ENCODE measurements at places on chromosomes 3 and 15. TPM values are rescaled to one million over a fixed set of nuclear protein-coding genes. Genes with fewer than 3 reads are reported as not detected.

UNC13C gene
- 17.7 TPM for total RNA-seq

FSTL1 gene
- 1.7 TPM for total RNA-seq

B3GNT5 gene
- total RNA-seq: 1.3 TPM

STAC gene
- not detected for total RNA-seq

C2CD4A gene
- not detected for total RNA-seq

ADAMTS7 gene
- 0.28 TPM for total RNA-seq

B3GALNT1 gene
- not detected for total RNA-seq

POLG gene
- total RNA-seq: 66.2 TPM

GRCh38 chr3:5330152-5330810 is 142.8 kb downstream of the EDEM1 start:
- DNase-seq: no peak

GRCh38 chr15:67127965-67128364 is 62.6 kb downstream of the SMAD3 start:
- DNase-seq: no peak

DNA sequence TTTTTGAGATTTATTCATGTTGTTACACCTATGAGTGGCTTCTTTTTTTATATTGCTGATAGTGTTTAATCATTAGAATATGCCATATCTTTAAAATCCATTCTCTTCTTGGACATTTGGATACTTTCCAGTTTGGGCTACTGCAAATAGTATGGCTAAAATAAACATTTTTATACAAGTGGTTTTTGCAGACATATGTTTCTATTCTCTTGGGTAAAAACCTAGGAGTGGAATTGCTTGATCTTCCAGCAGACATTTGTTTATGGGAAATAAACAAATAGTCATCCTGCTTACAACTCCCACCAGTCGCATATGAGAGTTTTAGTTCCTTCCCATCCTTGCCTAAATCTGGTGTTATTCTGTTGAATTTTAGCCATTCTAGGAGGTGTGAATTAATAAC is 193.1 kb downstream of the ALCAM start:
- DNase-seq: no peak

- no peak for DNase-seq
Observed at GRCh38 chr3:80750637-80751036, 982.8 kb upstream of the ROBO1 start.

GRCh38 chr15:63012444-63012843 is 30.1 kb upstream of the TPM1 start:
- no peak for DNase-seq

GRCh38 chr15:75808563-75808962 is 34.7 kb upstream of the UBE2Q2 start:
- DNase-seq: no peak

DNA sequence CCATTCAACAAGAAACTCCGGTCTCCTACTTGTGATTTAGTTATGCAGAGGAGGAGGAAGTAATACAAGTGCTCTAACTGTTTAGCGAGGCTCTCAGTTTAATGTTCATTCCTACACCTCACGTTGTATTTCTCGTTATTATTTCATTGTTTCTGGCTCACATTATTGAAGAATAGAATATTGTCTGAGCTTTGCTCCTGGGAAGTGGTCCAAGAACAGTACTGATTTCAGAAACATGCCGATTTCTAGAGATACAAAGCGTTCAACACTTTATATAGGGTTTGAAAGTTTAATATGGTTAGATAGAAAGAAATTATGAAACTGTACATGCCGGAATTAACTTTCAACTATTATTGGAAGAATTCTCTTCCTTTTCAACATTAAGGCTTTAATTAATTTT is 1145.5 kb downstream of the TBL1XR1 start:
- no peak for DNase-seq

GRCh38 chr3:105424412-105425152 is 57.9 kb downstream of the ALCAM start:
- DNase-seq: no peak

DNA sequence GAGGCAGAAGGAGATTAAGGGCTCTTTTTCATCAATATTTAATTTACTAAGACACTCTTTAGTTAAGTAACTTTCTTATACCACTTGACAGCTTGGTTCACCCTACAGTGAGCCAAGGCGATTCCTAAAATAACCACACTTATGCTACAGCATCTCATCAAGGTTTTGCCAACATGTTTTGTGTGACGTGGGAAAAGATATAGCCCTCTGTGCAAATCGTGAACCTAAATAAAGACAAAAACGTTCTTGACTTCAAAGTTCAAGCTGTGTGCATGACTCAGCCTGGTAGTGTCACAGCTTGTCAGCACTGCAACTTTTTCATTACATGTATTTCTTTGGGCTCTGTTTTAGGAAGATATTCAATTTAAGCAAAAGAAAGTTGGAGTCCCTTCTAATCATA is 297.0 kb upstream of the EPHA3 start:
- no peak for DNase-seq

DNA sequence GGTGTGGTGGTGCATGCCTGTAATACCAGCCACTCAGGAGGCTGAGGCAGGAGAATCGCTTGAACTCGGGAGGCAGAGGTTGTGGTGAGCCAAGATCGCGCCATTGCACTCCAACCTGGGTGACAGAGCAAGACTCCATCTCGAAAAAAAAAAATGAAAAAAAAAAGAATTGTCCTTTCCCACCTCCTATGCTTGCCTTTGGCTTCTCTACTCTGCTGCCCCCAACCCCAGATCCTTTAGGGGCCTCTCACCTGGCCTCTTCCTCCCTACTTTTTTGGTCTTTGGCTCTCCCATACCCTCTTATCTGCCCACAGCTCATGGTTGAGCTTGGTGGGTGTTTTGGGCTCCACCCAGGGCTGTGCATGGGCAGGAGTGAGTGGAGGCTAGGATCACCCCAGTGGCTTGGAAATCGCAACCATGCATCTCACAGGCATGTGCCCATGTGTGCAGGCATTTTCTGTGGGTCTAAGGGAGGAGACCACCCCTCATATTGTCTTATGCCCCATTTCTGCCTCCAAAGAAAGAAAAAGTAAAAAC is 2.1 kb upstream of the SHISA5 start:
- no peak for DNase-seq

- no peak for DNase-seq
Observed at GRCh38 chr3:143697975-143698374, 150.3 kb downstream of the SLC9A9 start.

DNA sequence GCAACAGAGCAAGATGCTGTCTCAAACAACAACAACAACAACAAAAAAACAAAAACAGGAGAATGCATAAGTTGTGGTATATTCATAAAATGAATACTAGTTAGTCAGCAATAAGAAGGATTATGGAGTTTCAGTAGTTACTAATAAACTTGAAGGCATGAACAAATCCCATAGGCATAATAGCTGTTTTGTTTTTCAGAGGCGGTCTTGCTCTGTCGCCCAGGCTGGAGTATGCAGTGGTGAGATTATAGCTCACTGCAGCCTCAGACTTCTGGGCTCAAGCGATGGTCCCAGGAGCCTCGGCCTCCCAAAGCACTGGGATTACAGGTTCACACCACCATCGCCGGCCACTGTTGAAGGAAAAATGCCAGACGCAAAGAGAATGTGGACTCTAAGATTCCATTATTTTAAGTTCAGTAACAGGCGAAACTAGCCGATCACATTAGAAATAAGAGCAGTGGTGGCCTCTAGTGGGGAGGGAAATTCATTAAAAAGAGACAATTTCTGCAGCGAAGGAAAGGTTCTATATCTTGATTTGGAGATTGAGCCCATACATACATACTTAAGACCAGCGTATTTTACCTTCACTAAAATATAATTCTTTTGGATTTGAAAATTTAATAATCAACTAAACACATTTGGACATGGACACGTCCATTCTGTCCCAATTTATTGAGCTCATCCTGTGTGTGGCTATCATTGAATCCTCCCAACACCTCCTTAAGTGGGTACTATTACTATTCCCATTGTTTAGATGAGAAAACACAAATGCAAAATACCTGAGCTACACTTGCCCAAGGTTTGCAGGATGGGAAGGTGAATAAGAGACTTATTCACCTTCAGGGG is 27.4 kb upstream of the HDAC11 start:
- peak; percentile 17 for DNase-seq

DNA sequence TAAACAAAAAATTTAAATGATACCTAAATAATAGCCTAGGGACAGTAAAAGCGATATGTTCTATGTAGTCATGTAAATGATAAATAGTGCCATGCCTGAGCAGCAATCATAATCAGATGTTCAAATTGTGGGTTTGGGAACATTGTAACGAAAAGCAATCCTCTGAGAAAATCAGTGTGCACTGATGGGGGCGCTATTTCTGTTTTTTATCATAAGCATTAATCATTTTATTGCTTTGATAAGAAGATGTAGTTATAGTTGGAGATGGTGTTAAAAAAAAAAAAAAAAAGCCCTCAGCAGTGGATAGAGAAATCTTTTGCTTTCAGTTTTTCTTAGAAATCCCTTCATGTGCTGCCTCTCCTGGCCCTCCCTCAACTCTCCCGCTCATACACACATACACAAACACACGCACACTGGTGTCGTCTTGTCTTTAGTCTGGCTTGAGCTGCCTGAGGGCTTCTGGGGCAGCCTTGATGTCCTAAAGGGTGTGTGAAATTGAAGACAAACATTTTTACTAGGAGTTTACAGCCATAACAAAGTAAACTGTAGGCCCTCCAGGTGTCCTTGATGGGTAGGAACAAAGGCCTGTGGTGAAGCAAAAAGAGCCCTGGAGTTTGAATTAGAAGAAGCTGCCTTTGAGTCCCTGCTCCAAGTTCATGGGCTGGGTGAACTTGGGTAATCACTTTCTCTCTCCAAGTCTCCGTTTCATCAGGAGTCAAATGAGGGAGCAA is 428.1 kb downstream of the SOX2 start:
- no peak for DNase-seq

GRCh38 chr3:64329037-64329436 is 103.8 kb upstream of the PRICKLE2 start:
- no peak for DNase-seq

- no peak for DNase-seq
Observed at GRCh38 chr3:116265320-116265695, 180.0 kb downstream of the LSAMP start.
